CD4-positive, alpha-beta T cell treated with Interleukin-4 for 1 hour (primary cell): ENCODE measurements at places on chromosomes 4 and X.

DNA sequence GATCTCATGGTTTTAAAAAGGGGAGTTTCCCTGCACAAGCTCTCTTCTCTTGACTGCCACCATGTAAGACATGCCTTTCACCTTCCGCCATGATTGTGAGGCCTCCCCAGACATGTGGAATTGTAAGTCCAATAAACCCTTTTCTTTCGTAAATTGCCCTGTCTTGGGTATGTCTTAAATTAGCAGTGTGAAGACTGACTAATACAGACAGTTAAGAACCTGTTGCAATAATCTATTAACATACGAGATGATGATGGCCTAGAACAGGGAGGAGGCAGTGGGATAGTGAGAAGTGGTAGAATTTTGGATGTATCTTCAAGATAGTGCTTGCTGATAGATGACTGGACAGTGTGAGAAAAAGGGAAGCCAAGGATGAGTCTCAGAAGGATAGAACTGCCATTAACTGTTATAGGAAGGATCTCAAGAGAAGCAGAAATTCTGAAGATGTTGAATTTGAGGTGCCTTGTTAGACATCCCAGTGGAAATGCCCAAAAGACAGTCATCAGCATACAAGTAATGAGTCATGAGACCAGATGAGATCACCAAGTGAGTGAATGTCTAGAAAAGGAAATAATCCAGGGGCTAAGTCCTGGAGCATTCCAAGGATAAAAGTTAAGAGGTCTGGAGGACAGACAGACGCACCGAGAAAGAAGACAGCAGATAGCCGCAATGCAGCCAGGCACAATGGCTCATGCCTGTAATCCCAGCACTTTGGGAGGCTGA, 38.8 kb upstream of the UGDH start:
- no peak for DNase-seq

- DNase-seq, result no peak
Measured at GRCh38 chr4:24413311-24413784, 171.0 kb downstream of the DHX15 start.

GRCh38 chr4:5143306-5143861, 92.1 kb downstream of the STK32B start:
- no peak for DNase-seq

DNA sequence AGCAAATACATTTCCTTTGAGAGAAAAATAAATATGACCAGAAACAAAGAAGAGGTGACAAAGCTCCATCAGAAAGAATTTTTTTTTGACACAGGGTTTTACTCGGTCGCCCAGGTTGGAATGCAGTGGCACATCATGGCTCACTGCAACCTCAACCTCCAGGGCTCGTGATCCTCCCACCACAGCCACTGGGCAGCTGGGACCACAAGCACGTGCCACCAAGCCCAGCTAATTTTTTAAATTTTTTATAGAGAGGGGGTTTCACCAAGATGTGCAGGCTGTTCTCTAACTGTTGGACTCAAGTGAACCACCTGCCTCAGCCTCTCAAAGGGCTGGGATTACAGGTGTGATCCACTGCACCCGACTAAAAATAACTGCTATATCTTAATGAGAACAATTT, 10.3 kb downstream of the ADH5 start:
- no peak for DNase-seq

GRCh38 chrX:148024425-148025148, 43.5 kb downstream of the FMR1NB start:
- no peak for DNase-seq

GRCh38 chrX:154412468-154412867, 1.1 kb downstream of the TAFAZZIN start:
- peak; percentile 52 for DNase-seq

GRCh38 chr4:65383589-65384305, 286.5 kb downstream of the EPHA5 start:
- no peak for DNase-seq

- no peak for DNase-seq
Measured at GRCh38 chr4:85637778-85638177, 162.8 kb downstream of the ARHGAP24 start.
